ENCODE measurements at places on chromosomes 3 and 15.

GRCh38 chr15:88654430-88655102 lies 15.8 kb downstream of the ISG20 start:
- DNase-seq, result no peak

- DNase-seq, result no peak
These were observed 216.1 kb downstream of the NAALADL2 start for GRCh38 chr3:175075269-175075668.

DNA sequence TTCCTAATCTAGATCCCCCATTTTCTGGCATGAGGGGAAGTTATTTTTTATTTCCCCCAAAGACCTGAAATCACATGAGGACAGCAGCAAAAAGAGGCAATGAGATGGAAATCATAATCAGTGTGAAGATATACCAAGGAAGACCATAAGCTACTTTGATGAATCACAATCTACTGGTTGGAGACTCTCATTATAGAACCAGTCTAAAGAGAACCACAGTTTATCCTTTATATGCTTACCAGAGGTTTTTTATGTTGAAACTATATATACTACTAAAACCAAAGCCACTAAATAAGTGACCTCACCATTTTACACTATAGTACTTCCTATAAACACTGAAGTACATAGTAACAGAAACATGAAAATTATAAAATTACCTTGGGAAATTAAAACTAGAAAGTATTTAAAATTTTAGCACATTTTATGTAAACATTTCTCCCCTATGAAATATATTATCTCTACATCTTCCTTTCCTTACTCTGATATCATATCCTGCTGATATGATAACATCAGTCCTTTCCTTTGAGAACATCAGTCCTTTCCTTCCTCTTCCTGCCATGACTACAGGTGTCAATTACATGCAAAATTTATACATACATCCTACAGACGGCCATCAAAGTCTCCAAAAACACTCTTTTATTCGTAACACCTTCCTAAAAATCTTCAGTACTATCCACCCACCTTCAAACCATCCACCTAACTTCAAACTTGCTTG lies 71.8 kb downstream of the PHC3 start:
- no peak for DNase-seq

DNA sequence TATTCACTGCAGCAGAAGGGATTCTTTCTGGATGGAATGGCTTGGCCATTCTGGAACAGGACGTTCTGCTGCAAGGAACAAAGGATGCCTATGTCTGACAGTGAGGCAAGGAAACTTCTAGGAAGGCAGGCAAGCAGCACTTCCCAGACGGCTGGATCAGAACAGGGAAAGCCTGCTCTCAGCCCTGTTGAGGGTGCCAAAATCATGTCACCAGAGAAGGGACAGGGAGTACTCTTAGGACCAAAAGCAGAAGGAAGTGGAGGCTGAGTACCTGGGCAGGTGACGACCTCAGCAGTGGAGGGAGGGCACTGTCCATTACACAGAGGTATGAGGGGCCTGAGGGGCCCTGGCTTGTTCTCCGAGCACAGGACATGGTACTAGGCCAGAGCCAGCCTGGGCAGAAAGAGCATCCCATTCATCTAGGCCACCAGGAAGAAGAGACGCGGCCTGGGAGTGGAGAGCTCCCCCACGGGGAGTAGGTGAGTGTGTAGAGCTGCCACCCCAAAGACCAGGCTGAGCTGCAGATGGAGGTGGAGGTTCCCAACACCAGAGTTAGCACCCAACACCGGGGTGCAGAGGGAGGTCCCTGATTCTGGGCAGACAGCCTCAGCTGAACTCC lies 9.6 kb downstream of the KLF15 start:
- DNase-seq, result no peak

DNA sequence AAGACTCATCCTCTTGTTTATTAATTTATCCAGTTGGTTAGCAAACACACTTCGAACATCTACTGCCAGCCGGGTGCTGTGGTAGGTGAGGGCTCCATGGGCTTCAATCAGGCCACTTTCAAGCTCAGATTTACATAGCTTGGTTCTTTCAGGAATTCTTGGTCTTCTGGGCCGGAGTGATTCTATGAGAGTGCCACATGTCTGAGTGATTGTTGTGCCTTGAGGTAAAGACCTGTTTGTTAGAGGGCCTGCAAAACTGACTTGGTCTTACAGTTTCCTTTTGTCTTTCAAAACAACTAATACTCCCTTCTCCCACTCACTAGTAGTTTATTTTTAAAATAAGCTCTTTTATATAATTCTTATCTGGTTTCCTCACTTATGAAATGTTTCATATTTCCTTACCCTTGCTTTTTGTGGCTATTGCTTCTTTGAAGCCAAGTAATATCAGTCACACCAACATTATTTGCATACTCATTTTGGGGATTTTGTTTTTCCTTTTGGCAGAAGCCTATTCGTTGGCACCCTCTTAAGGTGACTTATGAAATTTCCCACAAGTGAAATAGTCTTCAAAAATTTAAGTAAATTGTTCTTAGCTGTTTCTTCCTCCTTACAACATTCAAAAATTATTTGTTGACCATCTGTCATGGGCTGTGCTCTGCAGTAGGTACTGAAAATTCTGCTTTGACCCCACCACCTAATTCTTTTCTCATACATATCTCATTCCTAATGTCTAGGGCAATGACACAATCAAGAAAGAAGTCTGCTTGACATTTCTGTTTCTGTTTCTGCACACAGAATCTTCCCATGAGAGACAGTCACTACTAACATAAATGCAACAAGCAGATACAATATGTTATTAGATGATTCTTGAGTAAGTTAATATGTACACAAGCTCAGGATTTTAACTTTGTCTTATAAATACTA lies 120.2 kb downstream of the LRRC28 start:
- DNase-seq, result no peak

GRCh38 chr3:66553441-66554113 lies 52.8 kb upstream of the LRIG1 start:
- DNase-seq, result no peak

DNA sequence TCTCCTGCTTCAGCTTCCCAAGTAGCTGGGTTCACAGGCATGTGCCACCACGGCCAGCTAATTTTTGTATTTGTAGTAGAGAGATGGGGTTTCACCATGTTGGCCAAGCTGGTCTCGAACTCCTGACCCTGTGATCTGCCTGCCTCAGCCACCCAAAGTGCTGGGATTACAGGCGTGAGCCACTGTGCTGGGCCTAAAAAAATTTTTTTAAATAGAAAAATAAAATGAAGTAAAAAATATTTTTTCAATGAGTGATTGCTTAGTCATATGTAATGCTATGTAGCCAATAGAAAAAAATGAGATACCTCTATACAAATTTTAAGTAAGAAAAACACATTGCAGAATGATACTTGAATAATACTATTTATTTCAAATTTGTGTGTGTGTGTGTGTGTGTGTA lies 27.9 kb upstream of the SLC30A4 start:
- DNase-seq, result no peak

GRCh38 chr15:31472636-31473384 lies 146.2 kb downstream of the KLF13 start:
- DNase-seq, result peak; percentile 63

- no peak for DNase-seq
These were observed 129.9 kb upstream of the OSTN start for GRCh38 chr3:191068946-191069813.

GRCh38 chr3:138946663-138947494 lies at the start of the genes FOXL2 and FOXL2NB:
Gene FOXL2 (minus strand): TSS chr3:138947137. CDS start chr3:138946722, 415 bp downstream.
Gene FOXL2NB (plus strand): TSS chr3:138947217. CDS start chr3:138947365, 148 bp downstream.
- no peak for DNase-seq

DNA sequence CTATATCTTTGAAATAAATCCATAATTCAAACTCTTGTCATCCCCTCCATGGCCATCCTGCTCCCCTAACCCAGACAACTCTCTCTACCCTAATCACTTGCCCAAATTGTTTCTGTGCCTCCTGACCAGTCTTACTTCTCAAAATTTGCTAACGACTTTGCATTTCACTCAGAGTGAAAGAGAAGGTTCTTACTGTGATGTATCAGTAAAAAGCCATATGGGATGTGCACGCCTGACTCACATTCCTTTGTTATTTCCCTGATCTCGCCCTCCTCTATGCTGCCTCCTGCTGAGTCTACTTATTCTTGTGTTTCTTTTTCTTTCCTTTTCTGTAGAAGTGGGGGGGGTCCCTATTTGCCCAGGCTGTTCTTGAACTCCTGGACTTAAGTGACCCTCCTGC lies 487.2 kb upstream of the FRG2C start:
- no peak for DNase-seq

GRCh38 chr3:124960105-124960504 lies 25.6 kb upstream of the MUC13 start:
- no peak for DNase-seq

- no peak for DNase-seq
These were observed 451.9 kb downstream of the FOXP1 start for GRCh38 chr3:71131375-71132314.

DNA sequence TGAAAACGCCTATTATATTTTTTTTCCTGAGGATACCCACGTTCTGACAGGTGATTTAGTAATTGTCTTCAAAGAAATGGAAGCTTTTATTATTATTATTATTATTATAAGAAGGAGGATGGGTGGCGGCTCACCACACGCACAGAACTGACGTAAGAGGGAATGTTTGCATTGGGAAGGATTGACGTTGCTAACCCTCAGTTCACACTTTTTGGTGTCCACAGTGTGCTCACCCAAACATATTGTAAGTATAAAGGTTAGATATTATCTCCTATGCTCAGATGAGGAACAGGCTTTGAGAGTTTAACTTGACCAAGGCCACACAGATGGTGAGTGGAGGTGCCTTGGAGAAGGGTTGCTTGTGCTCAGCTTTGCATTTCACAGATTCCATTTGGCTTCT lies 533.5 kb upstream of the TBL1XR1 start:
- DNase-seq, result no peak

- no peak for DNase-seq
These were observed 487.5 kb upstream of the KCNMB2 start for GRCh38 chr3:178048768-178049167.

DNA sequence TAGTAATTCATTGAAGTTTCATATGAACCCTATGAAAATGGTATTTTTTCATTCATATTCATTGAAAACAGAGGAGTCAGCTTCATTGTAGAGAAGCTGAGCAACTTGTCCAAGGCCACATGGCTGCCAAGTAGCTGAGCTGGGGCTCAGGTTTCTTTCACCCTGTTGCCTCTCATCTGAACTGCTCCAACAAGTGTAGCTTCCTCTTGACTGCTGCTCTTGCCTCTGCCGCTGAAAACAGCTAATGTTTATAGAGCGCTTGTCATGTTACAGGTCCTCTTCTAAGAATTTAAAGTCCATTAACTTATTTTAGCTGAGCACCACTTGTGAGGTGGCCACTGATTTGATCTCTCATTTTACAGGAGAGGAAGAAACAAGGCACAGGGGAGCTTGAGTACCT lies 81.1 kb downstream of the PDCD6IP start:
- DNase-seq, result no peak

- no peak for DNase-seq
These were observed 8.3 kb upstream of the CSPG4 start for GRCh38 chr15:75720787-75721479.

- no peak for DNase-seq
These were observed 68.9 kb downstream of the RNF13 start for GRCh38 chr3:149881879-149882278.

GRCh38 chr15:69656271-69657030 lies 203.8 kb downstream of the RPLP1 start:
- no peak for DNase-seq

Measured in GM12892 (cell line).